ENCODE measurements at places on chromosomes 1 and 21.

DNA sequence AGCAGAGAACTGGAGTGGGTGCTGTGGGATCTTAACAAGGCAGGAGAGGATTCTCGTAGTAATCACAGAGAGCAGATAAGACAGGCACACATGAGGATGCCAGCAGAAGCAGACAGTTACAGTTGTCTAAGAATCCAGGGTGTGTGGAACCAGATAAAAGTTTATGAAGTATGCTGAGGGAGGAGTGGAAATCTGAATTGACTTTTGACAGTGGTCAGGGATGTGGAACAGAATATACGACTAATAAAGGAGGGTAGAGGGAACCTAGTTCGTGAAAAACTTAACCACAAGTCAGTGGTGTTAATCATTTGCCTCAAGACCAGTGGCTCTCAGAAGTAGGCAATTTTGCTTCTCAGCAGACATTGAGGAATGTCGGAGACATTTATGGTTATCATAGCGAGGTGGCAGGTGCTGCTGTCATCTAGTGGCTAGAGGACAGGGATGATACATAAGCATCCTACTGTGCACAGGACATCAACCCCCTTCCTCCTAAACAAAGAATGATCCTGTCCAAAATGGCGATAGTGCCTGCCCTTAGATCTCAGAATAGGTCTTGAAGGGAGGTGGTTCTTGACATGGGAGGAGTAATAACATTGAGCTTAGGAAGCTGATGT is 3.0 kb downstream of the LRRC8D start:
- DNase-seq, result no peak

- no peak for DNase-seq
Observed at GRCh38 chr1:54173681-54174080, 20.9 kb upstream of the CDCP2 start.

DNA sequence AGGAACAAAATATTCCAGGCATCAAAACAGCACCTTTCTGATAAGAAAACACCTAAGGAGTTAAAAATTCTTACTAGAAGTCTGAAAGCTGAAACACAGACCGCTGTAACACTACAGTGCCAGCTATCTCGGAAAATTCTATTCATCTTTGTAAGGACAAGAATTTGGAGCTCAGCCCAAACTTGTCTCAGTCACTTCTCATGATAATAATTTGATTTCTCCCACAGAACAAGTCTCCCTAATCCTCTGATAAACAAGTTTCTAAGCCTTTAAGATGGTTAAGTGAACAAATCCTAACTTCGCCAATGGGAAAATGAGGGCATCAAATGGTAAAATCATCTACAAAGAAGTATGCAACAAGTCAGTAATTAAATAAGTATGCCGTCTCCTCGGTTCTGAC is 59.9 kb downstream of the SIPA1L2 start:
- DNase-seq, result no peak

DNA sequence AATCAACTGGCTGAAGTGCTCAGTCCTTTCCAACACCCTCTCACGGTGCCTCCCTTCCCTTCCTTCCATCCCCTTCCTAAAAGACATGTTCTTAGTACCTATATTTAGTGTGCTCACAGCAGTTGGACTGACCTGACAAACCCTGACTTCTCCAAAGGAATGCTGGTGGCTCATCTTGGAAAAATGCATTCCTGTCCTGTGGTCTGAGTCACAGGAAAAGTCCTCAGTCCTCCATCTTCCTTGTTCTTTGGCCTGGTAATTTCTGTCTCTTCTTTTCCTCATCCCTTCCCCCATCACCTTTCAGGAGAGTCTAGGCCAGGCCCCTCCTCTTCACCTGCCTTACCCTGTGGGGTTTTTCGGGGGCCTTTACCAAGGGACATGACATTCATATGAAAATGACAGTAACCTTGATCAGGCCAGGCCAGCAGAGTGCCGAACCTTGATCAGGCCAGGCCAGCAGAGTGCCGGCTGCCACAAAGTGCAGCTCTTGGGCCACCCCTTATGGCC is 7.2 kb downstream of the ATP1B1 start:
- no peak for DNase-seq

DNA sequence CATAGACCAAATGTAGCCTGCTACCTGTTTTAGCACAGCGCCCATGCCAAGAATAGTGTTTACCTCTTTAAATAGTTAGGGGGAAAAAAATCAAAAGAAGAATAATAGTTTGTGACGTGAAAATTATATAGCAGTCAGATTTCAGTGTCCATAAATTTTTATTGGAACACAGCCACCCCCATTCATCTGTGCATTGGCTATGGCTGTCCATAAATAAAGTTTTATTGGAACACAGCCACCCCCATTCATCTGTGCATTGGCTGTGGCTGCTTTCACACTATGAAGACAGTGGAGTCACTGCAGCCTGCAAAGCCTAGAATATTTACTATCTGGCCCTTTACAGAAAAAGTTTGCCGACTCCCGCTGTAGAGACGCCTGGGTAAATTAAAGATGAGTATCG is 20.9 kb downstream of the EPHX1 start:
- DNase-seq, result no peak

DNA sequence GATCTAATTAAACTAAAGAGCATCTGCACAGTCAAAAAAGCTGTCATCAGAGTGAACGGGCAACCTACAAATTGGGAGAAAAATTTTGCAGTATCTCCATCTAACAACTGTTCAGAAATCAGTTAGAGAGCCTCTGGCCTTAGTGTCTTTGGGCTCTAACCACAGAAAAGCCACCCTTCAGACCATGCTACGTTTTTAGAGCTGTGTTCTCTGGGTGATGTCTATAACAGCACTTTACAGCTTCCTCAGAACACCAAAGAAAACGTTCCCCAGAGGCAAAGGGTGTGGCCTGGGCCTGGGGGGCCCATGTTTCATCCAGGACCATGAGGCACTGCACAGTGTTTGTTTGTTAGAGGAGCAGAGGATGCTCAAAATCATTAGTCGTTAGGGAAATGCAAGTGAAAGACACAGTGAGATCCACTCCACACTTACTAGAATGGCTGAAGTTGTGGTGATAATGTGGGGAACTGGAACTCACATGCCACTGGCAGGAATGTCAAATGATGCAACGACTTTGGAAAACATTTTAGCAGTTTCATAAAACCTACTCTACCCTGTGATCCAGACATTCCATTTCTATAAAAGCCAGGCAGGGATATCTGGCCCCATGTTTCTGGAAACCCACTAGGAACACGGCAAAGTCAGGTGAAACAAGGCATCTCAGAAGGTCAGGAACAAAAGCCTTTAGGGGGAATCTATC is 250.4 kb upstream of the HOOK1 start:
- no peak for DNase-seq

Data from stimulated activated CD8-positive, alpha-beta memory T cell treated with anti-CD3 and anti-CD28 coated beads, Interleukin-7, amount 100 ng/mL, for 48 hours (primary cell).